ENCODE measurements at places on chromosomes 12 and 14. TPM values are rescaled to one million over a fixed set of nuclear protein-coding genes. Genes with fewer than 3 reads are reported as not detected.

Gene KRT6C
- not detected for total RNA-seq

Gene CCT2
- total RNA-seq, result 199 TPM

Gene PRB2
- not detected for total RNA-seq

Gene OR4Q2
- not detected for total RNA-seq

Gene ACOT6
- total RNA-seq, result not detected
